ENCODE measurements at places on chromosomes 7 and 10.

DNA sequence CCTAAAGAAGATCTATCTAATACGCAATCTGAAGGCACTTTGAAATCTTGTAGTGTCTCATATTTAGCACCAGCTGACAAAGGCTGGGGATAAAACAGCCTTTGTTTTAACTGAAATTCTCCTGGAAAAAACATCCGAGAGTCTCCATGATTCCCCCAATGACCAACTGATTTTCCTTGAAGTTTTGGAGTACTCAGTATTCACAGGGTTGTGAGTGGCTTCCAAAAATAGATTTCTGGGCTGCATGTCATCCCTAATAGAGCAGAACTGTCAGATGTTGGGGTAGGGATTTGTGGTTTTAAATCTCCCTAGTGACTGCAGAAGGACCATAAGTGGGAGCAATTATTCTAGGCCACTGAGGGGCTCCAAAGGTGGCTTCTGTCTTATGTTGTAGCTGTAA lies 206.4 kb downstream of the TAX1BP1 start:
- H3K36me3 ChIP-seq: no peaks in the 10 kb centered on the region
- H3K4me1 ChIP-seq: no peaks in the 10 kb centered on the region
- no peak overlapping the region for H3K4me3 ChIP-seq

- no peaks in the 10 kb centered on the region for H3K27me3 ChIP-seq
- no peak overlapping the region for H3K27ac ChIP-seq
Measured at GRCh38 chr10:120145107-120145506, 252.6 kb downstream of the SEC23IP start.

DNA sequence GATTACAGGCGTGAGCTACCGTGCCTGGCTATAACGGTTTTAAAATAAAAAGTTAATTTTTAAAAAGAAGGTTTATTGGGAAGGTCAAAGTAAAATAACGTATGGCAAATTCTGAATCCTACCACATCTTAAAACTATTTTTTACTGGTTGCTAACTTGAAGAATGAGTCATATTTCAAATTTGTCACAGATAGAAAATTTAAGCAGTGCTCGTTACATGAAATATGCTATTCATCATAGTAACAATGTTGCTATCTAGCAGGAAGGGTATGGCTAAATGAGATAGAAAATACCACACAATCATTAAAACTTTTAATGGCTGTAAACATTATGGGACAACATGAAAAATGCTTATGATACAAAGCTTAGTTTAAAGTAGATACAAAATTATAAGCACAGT lies 500.5 kb downstream of the PHTF2 start:
- no peaks in the 10 kb centered on the region for H3K4me1 ChIP-seq
- no peaks in the 10 kb centered on the region for H3K36me3 ChIP-seq
- no peak for DNase-seq
- no peaks in the 10 kb centered on the region for H3K27me3 ChIP-seq
- no peak overlapping the region for H3K27ac ChIP-seq

DNA sequence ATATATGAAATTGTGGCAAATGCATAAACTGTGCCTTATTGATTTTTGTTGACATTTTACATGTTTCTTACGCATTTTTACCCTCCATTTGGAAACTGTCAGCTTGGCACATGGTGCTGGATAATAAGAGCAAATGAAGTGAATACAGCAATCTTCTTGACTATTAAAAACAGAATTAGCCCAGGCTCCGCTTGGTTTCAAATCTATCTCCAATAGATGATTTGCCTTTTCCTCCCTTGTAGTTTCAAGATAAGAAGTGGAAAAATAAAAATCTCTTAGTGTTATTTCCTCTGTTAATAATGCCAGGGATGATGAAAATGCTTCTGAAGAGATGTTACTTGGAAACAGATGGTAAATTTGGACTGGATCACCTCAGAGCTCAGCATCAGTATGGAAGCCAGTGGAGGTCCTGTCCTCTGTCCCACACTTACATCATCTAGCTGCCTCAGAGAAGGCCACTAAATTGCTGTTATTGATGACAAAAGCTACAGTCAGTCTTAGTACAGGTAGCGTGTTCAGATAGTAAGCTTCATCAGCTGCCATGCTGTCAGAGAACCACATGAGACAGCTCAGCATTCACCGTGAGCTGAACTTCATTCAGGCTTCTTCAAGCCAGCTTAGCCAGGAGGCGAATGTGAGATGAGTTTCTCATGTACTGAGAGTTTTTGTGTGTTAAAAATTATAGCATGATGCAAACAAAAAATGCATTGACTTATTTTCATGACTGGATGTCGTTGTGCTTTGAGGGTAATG lies 246.8 kb downstream of the CELF2 start:
- DNase-seq: no peak
- no peaks in the 10 kb centered on the region for H3K27me3 ChIP-seq
- peaks cover 56% of the 10 kb centered on the region for H3K4me1 ChIP-seq
- peaks cover 92% of the 10 kb centered on the region for H3K36me3 ChIP-seq

GRCh38 chr7:102306916-102307677 lies 20.4 kb downstream of the SH2B2 start:
- no peaks in the 10 kb centered on the region for H3K27me3 ChIP-seq
- H3K27ac ChIP-seq: peak overlapping the region; percentile 55
- no peak overlapping the region for H3K4me3 ChIP-seq
- no peaks in the 10 kb centered on the region for H3K36me3 ChIP-seq
- peaks cover 8% of the 10 kb centered on the region for H3K4me1 ChIP-seq

- H3K36me3 ChIP-seq: peaks cover 74% of the 10 kb centered on the region
- no peaks in the 10 kb centered on the region for H3K27me3 ChIP-seq
- no peak overlapping the region for H3K4me3 ChIP-seq
- no peak for DNase-seq
Measured at GRCh38 chr7:98949336-98950044, 71.2 kb downstream of the TRRAP start.

GRCh38 chr10:12238821-12239220 lies 42.8 kb downstream of the CDC123 start:
- peaks cover 65% of the 10 kb centered on the region for H3K36me3 ChIP-seq
- H3K27ac ChIP-seq: no peak overlapping the region
- no peak for DNase-seq
- peaks cover 23% of the 10 kb centered on the region for H3K4me1 ChIP-seq
- H3K4me3 ChIP-seq: no peak overlapping the region

GRCh38 chr7:107694386-107694785 lies 33.8 kb downstream of the SLC26A4 start:
- peaks cover 4% of the 10 kb centered on the region for H3K36me3 ChIP-seq
- H3K4me1 ChIP-seq: peaks cover 3% of the 10 kb centered on the region
- no peak overlapping the region for H3K27ac ChIP-seq
- H3K4me3 ChIP-seq: no peak overlapping the region
- no peak for DNase-seq

GRCh38 chr10:18364987-18365775 lies 225.0 kb downstream of the CACNB2 start:
- H3K4me3 ChIP-seq: no peak overlapping the region

DNA sequence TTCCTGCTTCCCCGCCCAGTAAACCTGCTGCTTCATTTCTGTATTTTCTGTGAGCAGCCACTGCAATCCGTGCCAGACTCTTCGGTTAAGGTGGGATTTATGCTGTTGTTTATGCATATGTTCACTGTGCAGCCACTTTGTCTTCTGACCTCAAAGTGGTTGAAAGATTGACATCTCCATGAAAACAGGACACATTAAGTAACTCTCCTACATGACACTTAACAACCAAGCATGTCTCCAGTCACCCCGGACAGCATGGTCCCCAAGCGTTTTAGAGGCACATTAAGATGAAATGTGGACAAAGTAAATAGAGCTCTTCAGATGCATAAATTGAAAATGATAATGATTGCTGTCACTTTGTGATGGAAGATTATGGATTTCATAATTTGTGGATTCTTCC lies 421.3 kb downstream of the GFRA1 start:
- no peak overlapping the region for H3K27ac ChIP-seq
- H3K36me3 ChIP-seq: no peaks in the 10 kb centered on the region
- no peaks in the 10 kb centered on the region for H3K27me3 ChIP-seq
- DNase-seq: no peak

GRCh38 chr10:19628767-19629560 lies 187.3 kb upstream of the PLXDC2 start:
- no peaks in the 10 kb centered on the region for H3K27me3 ChIP-seq
- no peak overlapping the region for H3K4me3 ChIP-seq
- no peaks in the 10 kb centered on the region for H3K4me1 ChIP-seq
- DNase-seq: no peak
- H3K27ac ChIP-seq: no peak overlapping the region
- H3K36me3 ChIP-seq: no peaks in the 10 kb centered on the region
